ENCODE measurements at places on chromosomes 1 and 21. TPM values are rescaled to one million over a fixed set of nuclear protein-coding genes. Genes with fewer than 3 reads are reported as not detected.

DNA sequence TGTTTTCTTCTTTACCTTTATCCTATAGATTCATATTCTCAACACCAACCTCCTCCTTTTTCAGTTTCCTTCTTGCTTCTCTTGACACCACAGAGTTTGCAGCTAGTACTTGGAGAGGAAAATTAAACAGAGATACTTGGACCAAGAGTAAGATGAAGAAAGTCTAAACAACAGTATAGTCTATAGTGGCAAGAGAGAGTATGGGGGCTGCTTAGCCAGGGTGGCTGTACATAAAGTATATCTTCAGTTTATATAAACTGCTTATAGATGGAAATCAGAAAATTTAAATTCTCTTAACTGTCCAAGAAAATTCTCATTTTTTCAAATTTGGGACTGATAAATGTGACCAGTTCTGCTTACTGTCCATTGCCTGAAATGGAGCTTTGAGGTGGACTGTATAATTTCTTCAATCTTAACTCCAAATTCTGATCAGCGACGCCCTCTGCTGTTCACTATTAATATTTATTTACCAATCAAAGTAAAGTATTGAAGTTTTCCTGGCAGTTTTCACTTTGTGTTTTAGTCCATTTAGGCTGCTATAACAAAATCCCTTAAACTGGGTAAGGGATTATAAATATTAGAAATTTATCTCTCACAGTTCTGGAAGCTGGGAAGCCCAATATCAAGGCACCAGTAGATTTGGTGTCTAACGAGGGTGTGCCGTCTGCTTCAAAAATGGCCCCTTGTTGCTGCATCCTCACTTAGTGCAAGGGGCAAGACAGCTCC, 14.8 kb upstream of the METTL18 start:
- DNase-seq: no peak
- no peaks in the 10 kb centered on the region for H3K27me3 ChIP-seq
- H3K4me3 ChIP-seq: no peak overlapping the region

GRCh38 chr1:176531036-176531435, 68.1 kb downstream of the PAPPA2 start:
- H3K27ac ChIP-seq: no peak overlapping the region
- H3K4me1 ChIP-seq: no peaks in the 10 kb centered on the region

DNA sequence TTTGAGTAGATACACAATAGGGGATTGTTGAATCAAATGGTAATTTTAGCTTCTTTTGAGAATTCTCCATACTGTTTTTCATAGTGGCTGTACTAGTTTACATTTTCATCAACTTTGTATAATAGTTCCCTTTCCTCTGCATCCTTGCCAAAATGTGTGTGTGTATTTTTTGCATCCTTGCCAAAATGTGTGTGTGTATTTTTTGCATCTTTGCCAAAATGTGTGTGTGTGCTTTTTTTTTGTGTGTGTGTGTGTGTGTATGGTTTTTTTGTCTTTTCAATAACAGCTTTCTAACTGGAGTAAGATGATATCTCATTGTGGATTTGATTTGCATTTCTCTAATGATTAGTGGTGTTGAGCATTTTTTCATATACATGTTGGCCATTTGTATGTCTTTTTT, 105.4 kb downstream of the ATP6V1G3 start:
- H3K27ac ChIP-seq: no peak overlapping the region
- H3K4me1 ChIP-seq: peaks cover 3% of the 10 kb centered on the region
- H3K27me3 ChIP-seq: peaks cover 11% of the 10 kb centered on the region
- H3K36me3 ChIP-seq: peaks cover 2% of the 10 kb centered on the region
- H3K4me3 ChIP-seq: no peak overlapping the region

Gene FAM72C
- not detected for total RNA-seq

Gene CAMK2N1
- total RNA-seq: 5.3 TPM
